ENCODE measurements at places on chromosomes 16 and 17.

GRCh38 chr17:31596382-31597323 lies 205.2 kb downstream of the RAB11FIP4 start:
- DNase-seq = peak; percentile 45

GRCh38 chr16:55040366-55041086 lies 109.9 kb downstream of the IRX5 start:
- no peak for DNase-seq

- DNase-seq = no peak
Observed at GRCh38 chr16:47833771-47834170, 322.0 kb downstream of the ABCC12 start.

DNA sequence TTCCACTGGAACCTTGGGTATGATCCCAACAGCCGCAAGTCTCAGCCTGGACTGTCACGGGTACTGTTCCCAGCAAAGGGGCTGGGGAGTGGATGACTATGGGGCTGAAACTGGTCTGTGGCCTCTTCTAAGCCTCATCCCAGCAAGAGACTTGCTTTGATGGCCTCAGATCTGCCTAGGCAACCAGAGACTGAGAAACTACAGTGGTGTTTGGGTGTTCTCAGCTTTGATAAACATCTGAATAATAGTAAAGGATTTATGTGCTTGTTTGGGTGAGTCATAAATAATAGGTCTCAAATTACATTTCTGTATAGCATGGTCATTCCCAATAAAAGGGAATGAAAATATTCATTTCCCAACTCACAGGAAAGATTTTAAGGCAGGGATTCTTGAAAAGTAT lies 30.2 kb upstream of the ULK2 start:
- no peak for DNase-seq

- DNase-seq = no peak
Observed at GRCh38 chr16:80046261-80046660, 445.7 kb upstream of the MAF start.

- no peak for DNase-seq
Observed at GRCh38 chr17:16661217-16661616, 7.6 kb upstream of the ZNF624 start.

DNA sequence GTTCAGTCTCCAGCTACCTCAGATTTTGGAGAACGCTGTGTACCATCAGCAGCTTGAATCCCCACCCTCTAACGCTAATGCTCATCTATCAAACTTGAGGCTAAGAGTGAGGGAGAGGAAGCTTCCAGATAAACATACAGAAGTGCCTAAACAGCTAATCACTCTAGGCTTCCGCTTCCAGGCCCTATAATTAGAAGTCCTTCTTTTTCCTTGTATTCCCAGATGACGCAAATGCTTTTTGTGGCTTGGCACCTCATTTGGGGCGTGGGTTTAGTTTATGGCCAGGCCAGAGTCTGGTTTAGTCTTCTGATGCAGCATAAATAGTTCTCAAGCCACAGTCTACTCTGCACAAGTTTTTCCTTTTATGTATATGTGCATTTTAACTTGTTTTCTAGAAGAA lies 263.4 kb downstream of the BCAS3 start:
- peak; percentile 12 for DNase-seq

- DNase-seq = no peak
Observed at GRCh38 chr17:72677108-72677507, 415.4 kb downstream of the SLC39A11 start.

DNA sequence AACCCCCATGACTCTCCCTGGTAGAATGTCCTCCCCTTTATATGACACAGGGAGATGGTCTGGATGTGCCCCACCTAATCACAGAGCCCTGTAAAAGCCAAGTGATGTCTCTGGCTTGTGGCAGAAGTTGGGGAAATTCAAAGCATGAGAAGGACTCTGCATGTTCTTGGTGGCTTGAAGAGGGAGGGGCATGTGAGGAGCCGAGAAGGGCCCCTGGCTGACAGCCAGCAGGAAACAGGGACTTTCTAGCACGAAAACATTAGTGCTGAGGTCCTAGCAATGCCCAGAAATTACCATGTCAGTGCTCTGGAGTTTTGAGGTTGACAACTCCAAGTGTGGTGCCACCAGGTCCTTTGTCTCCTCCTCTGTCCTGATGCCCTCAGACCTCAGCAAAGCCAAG lies 75.9 kb downstream of the USP22 start:
- no peak for DNase-seq

GRCh38 chr16:87897521-87898505 lies 28.5 kb upstream of the SLC7A5 start:
- no peak for DNase-seq

GRCh38 chr16:6032438-6032837 lies 934.8 kb upstream of the EEF2KMT start:
- no peak for DNase-seq

DNA sequence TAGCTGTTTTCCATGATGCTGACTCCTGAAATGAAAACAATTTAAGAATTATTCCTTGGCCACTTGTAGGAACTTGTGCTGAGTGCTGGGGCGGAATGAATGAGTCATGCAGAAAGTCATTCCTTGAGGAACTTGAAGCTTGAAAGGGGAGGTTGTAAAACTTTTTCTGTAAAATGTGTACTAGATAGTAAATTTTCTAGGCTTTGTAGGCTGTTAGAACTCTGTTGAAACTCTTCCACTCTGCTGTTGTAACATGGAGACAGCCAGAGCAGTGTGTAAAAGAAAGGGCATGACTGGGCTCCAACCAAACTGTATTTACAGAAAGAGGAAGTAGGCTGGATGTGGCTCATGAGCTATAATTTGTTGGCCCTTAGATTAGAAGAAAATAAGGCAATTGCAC lies 46.1 kb downstream of the ABCA8 start:
- no peak for DNase-seq

GRCh38 chr17:42337442-42337841 lies 49.1 kb downstream of the STAT5A start:
- DNase-seq = no peak

DNA sequence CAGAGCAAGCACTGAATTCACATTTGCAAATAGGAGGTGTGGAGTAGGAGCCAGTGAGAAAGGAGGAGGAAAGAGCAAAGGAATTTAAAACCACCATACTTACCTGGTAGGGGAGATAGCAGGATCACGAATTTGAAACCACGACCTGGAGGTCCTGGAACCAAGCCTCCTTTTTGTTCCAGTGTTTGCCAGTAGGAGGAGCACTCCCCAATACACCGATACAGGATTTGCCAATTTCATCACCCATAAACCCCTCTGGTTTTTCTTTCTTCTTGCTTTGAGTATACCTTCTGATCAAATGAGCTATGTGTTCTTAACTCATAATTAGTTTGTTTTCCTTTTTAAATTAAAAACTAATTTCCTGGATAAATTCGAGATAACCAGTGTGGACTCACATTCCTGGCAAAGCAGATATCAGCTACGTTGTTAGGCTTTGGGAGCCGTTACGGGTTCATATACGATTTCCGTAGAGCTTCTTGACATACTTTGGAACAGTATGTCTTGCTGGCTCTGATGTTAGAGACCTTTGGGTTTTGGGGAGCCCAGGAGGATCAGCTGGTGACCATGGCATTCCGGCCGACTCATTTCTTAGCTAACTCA lies 22.7 kb downstream of the BCO1 start:
- DNase-seq = no peak

- DNase-seq = no peak
Observed at GRCh38 chr16:79155904-79156303, 444.6 kb downstream of the MAF start.

GRCh38 chr17:61492759-61493526 lies 40.7 kb downstream of the TBX4 start:
- no peak for DNase-seq

DNA sequence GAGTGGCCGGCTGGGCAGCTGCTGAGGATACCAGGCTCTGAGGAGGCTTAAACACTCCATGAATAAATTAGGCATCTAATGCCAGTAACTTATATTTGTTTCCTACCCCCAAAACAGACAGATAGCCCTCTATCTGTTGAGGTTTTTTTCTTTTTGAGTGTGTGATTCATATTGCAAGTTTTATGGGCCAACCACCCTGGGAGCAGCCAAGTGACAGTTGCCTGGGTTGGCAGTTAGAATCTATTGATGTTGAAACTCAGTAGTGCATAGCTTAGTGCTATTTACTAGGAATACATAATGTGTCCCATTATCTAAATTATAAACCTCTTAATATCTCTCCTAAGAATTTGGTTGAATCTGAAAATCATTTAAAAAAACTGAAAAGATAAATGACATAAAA lies 397.4 kb downstream of the CA10 start:
- DNase-seq = no peak

DNA sequence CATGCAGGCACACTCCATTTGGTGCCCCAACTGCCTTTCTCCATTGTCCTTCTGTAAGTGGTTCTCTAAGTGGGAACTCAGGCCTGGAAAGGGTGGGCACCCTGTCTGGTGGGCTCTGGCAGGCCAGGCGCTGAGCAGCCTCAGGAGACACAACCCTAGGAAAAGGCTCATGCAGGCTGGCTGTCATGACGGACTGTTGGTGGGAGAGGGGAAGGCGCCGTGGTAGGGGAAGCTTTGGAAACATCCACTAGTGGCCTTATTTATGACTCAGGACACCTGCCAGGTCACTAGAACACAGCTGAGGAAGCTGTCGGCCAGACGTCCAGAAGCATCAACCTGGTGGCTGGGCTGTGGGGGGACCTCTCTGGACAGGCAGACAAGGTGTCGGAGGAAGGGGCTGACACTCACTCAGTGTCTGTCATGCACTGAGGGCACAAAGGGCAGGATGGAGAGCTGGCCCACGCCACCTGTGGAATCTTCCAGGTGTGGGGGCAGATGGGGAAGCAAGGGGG lies 216.0 kb downstream of the SEC14L1 start:
- DNase-seq = no peak

DNA sequence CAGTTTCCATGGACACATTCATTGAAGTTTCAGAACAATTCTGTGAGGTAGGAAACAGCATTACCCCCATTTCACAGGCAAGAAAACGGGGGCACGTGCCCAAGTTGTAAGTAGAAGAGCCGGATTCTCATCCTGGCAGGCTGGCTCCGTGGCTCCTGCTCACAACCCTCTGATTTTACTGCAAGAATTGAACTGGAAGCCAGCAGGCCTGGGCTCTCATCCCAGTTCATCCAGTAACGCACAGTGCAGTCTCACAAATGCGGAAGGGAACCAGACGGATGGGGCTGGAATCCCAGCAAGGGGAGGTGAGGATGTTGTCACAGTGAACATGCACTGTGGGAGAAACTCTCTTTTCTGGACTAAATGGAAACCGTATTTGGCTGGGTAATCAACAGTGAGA lies 40.7 kb upstream of the DOC2B start:
- peak; percentile 50 for DNase-seq

- no peak for DNase-seq
Observed at GRCh38 chr17:3004925-3005324, 58.5 kb downstream of the OR1D5 start.

- no peak for DNase-seq
Observed at GRCh38 chr16:25052530-25052929, 37.4 kb upstream of the ARHGAP17 start.

DNA sequence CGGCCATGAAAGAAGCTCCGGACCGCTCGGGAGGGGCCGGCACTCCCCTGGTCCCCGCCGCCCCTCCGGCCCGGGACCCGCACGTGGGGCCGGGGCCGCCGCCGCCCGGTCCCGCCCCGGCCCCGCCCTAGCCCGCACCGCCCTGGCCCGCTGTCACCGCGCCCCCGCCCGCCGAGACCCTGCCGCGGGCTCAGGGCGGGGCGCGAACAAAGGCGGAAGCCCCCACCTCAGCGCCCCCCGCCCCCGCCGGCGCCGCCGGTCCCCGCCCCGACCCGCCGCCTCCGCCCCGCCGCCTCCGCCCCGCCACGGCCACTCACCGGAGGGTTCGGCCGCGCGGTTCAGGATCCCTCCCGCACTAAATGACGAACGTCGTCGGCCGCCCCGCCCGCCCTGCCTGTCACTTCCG lies at the start of gene ARHGDIA:
ARHGDIA (minus strand) TSS at position 357 of the 406 bp plus-strand sequence. CDS start 1,407 bp downstream, outside the sequence.
- DNase-seq = no peak

DNA sequence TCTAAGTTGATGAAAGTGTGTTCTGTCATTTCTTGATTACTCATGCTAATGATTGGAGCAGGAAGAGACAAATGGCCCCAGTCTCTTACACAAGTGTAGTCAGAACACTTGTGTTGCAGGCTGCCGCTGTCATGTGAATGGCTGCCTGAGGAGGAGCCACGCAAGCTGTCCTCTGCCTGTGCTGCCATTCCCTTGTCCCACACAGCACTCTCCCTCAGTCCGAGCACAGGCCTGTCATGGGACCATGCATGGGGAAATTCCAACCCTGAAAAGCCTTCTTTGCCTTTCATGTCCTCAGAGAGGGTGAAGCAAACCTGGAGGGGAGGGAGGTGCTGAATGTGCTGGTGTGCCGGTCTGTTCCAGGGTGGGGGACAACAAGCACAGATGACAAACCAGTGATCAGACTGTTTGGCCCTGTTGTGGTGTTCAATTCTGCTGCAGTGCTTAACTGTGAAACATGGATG lies 109.4 kb downstream of the MRTFB start:
- DNase-seq = no peak

- DNase-seq = no peak
Observed at GRCh38 chr17:80360396-80360795, 54.6 kb upstream of the ENDOV start.

GRCh38 chr16:71885261-71885650 lies 1.3 kb upstream of the ZNF821 start:
- DNase-seq = no peak

DNA sequence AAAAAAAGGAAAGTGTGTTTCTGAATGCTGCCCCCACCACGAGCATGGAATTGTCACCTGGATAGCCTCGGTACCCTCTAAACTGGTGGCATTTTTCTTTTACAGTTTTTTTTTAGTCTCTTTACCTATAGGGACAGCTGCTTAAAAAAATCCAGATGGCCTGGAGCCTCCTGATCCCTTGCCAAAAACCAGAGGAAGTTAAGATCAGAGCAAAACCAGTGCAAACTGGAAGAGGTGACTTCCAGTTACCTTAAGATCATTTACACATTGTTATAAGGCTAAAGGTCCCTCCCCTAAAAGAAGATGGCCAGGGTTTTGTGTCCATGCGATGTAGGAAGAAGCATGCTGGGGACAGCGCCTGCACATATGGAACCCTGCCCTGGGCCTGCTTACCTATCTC lies 3.5 kb downstream of the MEFV start:
- DNase-seq = no peak

DNA sequence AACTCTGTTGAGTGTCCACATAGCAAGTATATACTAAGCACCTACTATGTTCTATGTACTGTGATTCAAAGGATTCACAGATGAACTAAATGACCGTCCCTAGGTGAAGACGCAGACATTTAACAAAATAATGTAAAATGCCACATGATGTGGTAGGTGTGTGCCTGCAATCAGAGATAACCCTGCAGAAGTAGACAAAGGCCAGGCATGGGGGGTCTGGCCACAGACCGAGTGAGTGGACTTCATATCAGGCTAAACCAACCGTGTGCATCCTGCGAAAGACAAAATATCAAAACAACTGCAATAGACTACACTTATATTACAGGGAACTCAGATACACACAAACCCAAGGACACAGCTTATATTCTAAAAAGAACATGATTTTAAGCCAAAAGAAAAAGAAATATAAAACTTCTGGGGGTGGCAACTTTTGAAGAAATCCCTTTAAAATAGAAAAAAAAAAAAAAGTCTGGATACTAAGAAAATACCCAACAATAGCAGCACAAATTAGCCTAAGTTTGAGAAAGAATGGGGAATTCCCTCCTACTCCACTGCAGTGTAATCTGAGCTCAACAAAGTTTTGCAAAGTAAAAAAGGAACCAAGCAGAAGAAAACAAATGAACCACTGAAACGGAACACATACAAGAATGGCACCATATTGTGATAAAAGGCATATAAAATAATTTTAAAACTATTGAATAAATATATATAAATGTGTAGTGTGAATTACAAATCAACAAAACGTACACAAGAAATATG lies 12.3 kb downstream of the HSDL1 start:
- DNase-seq = no peak
